ENCODE measurements at places on chromosomes 12 and 14.

GRCh38 chr12:121953695-121954094 is 35.3 kb downstream of the CFAP251 start:
- DNase-seq, result no peak

DNA sequence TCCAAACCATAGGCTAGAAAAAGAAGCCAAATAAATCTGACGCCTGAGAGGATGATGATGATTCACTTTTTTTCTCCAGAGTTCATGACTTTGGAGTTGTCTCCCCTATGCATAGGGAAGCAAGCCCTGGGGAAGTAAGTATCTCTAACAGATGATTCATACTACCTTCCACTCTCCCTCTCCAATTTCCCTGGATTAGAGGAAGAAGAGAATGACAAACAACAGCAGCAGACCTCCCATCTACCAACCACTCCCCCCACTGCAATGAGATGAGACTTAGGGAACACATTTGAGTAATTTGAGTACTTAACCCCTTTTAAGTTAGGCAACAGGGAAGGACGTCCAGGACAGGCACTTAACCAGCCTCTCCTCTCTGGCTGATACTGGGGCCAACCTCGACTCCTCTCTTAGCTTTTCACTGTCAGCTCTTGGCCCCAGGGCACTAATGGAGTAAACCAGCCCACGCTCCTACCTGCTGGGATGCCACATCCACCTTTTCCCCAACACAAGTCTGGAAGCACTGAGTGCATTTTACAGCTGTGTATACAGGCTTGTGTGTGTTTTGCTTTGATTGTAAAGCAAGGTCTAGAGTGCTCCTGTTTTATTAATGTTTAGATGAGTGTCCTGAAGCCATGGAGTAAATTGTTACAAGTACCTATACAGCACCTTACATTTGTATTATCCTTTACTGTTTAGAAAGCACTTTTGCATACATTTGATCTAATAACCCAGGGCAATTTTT is 180.7 kb downstream of the PHLDA1 start:
- DNase-seq, result no peak

DNA sequence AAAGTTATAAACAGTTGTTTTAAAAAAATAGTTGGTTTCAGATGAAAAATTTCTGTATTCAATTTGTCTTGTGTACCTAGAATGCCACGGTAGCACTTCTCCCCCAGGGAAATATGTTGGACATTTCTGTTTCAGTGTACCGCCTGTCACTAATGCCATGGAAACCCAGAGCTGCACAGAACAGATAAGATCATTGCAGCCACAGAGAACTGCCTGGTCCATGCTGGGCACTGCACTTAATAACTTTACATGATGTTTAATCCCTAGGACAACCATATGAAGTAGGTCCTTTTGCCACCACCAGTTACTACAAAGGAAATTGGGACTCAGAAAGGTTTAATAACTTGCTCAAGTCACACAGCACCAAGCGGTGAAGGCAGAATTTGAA is 253.4 kb upstream of the SRRM4 start:
- DNase-seq, result no peak

GRCh38 chr14:58133739-58134138 is 18.3 kb downstream of the ARMH4 start:
- DNase-seq, result no peak

DNA sequence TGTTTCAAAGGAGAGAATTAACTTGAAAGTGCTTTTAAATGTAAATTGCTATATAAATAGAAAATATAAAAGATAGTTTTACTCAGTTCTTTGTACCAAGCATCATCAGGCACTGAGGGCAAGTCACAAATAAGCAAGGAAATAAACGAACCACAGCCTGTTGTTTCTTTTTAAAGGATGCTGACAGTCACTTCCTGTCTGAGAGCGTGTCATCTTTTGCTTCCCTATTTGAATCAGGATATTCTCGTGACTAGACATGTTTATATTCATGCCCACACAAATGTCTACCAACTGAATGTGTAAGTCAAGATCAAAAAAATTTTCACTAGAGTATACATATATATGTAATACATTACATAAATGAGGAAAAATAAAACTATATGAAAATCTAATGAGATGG is 31.4 kb upstream of the SLC2A13 start:
- no peak for DNase-seq

GRCh38 chr14:88856786-88857366 is 32.4 kb downstream of the TTC8 start:
- no peak for DNase-seq

- DNase-seq, result no peak
These were observed 4.9 kb downstream of the OR6C4 start for GRCh38 chr12:55554296-55554695.

DNA sequence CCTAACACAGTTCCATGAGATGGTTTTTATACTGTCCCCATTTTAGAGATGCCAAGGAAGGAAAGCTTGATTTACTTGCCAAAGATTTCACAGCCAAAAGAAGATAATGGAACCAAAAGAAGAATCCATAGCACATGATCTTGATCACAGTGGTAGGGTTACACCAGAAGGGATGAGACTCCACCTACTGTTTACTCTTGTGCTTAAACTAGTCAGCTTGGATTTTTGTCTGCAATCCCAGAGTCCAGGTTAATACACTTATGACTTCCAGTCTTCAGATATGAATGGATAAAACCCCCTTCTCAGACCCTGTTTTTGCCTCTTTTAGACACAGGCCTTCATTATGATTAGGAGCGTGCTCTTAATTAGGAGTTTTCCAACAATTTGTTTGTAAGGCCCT is 454.2 kb downstream of the AEBP2 start:
- DNase-seq, result no peak

GRCh38 chr12:67441736-67442346 is 172.7 kb downstream of the CAND1 start:
- DNase-seq, result no peak

- DNase-seq, result no peak
These were observed 342.8 kb upstream of the SFSWAP start for GRCh38 chr12:131367983-131368667.

DNA sequence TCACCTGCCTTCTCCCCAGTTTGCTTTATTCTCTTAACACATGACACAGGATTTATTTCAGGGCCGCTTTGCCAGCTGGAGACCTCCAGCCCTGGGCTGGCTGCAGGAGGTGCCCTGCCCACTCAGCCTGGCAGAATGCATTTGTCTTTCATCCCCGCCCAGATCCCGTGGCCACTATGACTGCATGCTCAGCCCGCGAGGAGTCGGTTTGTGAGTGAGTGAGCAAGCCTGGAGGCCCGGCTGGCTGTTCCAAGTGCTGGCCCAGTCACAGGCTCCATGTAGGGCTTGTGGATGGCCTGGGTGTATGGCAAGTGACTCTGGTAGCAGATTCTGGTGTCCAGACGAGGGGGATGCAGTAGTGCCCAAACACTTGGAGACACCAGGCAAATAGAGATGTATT is 2.1 kb downstream of the TDP1 start:
- DNase-seq, result no peak

- no peak for DNase-seq
These were observed 1.6 kb downstream of the LRRC74A start for GRCh38 chr14:76827696-76828296.

DNA sequence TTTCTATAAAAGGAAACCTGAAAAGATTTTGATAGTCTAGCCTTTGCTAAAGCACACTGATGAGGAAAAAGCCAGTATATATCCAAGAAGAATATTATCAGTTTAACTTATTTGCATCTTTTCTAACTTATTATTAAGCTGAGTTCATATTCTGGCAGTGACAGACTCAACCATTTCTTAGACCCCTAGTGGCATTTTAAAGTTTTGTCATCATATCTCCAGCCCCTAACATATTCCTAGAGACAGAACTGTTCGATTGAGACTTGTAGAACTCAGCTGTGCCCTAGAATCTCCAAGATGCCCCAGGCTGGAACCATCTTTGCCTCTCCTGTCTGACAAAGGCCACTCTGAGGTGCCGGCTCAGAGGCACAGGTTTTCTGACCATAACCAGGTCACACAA is 365.6 kb downstream of the NELL2 start:
- DNase-seq, result no peak

DNA sequence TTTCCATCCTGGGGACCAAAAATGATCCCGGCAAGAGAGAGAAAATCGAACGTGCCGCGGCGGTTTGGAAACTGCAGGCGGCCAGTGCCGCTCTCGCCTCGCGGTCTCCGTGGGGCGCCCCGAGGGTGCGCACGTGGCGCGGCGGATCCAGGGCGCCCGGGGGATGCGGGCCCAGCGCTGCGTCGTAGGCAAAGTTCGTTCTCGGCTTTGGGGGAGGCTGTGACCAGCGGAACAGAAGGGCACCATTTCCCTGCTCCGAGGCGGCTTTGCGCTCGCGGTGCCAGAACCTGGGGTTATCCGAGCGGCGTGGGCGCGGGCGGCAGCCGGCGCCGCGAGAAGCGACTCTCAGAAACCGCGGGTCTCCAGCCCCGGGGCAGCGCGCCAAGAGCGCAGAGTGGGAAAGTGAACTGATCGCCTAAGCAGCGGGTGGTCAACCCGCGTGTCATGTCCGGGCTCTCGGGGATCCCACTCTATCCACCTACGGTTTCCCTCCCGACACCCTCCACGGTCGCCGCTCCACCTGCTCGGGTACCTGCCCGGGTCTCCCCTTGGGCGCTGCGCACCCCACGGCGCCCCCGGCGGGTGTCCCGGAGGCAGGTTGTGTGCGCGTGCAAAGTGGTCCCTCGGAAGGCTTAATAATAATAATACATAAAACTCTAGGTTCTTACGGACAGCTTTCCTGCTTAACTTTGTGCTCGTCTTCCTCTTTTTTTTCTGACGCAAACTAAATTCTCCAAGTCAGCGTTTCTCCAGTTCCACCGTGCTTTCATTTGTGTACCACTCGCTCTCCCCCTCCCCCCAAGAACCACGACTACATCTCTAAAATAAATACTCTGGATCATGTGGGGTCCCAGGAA is 1.2 kb downstream of the ESRRB start:
- no peak for DNase-seq

DNA sequence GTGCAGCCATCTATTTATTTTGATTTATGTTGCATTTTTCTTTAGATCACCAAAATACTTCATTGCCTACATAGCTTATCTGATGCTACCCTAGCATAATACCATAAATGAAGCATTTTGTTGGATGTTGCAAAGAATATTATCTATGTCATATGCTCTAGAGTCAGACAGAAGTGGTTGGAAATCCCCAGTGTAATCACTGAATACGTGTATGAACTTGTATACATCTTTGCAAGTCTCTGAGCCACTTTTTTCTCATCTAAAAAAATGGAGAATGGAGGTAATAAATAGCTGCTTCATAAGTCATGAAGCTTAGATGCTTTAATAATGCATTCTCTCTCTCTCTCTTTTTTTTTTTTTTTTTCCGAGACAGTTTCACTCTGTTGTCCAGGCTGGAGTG is 18.5 kb downstream of the EVL start:
- no peak for DNase-seq

DNA sequence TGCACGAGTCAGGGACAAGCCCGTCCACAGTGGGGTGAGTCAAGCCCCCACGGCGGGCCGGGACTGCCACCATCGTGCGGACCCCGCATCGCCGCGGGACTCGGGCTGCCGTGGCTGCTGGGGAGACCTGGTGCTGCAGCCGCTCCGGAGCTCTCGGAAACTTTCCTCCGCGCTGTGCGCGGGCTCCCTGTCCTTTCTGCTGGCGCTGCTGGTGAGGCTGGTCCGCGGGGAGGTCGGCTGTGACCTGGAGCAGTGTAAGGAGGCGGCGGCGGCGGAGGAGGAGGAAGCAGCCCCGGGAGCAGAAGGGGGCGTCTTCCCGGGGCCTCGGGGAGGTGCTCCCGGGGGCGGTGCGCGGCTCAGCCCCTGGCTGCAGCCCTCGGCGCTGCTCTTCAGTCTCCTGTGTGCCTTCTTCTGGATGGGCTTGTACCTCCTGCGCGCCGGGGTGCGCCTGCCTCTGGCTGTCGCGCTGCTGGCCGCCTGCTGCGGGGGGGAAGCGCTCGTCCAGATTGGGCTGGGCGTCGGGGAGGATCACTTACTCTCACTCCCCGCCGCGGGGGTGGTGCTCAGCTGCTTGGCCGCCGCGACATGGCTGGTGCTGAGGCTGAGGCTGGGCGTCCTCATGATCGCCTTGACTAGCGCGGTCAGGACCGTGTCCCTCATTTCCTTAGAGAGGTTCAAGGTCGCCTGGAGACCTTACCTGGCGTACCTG is 1.1 kb downstream of the PDE3A start:
- no peak for DNase-seq

GRCh38 chr12:6363330-6364043 is 11.9 kb downstream of the SCNN1A start:
- DNase-seq, result no peak

DNA sequence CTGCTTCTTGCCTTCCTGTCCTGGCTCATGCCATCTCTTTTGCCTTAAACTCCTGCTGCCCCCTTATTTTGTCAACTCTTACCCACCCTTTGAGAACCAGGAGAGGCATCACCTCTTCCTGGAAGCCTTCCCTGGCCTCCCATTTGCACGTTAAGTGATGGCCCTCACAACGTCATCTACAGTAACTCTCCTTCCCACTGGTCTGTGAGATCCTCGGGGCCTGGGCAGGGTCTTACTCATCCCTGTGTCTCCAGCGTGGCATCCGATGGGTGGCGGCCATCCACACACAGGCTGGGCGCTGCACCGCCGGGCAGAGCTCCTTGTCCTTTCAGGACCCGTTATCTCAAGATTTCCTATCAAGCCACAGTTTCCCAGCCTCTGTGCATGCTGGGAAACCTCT is 16.8 kb upstream of the CACNA2D4 start:
- no peak for DNase-seq

- no peak for DNase-seq
These were observed 9.7 kb upstream of the SGPP1 start for GRCh38 chr14:63737582-63738006.

DNA sequence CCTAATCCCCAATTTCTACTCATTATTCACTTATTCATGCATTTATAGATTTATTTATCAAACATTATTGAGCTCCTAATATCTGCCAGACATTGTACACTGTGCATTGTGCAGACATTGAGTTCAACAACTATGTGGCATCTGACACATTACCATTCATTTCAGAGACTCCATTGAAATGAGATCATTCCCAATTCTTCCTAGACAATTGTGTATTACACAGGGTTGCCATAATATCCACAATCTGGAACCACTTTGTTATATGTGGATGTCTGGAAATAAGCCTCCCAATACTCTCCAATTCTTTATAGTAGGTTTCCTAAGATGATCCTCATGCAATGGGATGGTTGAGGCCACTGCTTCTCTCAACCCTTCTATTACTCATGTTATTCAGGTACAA is 165.0 kb downstream of the OTOGL start:
- DNase-seq, result no peak

DNA sequence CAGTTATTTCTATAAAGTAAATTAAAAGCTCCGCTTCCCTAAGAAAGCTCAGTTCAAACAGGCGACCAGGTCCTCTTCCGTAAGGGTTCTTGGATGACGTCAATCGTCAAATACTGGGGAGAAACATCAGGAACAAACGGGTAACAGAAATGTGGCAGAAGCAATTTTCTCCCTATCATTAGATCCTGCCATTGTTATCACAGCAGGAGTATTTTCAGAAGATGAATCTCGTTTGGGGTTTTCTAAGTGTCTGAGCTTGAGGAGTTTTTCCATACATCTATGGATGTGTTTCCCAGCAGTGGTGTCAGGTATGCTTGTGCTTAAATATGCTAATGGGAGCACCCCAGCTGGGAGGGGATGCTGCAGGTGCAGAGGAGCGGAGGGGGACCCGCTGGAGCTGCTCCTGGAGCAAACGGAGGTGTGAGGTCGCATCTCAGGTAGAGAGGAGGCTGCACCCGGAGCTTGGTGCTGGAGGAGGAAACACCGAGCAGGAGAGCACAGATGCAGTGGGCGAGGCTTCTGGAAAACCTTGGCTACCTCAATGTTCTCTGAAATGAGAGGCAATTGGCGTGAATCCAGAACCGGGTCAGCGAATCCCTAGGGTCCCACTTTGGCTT is 795.5 kb downstream of the AACS start:
- no peak for DNase-seq
